ENCODE measurements at places on chromosomes 1 and 21.

DNA sequence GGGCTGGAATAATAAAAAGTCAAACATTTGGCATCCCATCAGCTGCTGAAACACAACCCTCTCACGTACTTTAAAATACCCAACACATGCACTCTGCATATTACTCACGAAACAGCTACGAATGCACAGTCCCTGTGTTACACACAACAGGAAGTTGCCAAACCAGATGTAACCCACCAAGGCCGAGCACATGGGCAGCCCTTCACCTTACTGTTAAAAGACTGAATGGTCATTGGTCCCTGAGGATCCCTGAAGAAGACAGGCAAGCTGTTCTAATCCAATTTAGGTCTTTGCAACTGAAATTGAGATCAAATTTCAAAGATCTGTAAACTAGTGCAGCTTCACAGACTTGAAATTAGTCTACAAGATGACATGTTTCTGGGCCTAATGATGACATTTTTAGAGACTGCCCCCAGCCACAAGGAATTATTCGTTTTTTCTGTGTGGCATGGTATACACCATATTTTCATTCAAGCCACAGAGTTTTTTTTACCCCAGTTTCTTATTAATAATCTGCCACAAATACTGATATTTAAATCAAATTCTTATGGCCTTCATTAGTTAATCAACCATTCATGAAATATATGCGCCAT, 25.6 kb upstream of the IER5 start:
- no peak for DNase-seq

DNA sequence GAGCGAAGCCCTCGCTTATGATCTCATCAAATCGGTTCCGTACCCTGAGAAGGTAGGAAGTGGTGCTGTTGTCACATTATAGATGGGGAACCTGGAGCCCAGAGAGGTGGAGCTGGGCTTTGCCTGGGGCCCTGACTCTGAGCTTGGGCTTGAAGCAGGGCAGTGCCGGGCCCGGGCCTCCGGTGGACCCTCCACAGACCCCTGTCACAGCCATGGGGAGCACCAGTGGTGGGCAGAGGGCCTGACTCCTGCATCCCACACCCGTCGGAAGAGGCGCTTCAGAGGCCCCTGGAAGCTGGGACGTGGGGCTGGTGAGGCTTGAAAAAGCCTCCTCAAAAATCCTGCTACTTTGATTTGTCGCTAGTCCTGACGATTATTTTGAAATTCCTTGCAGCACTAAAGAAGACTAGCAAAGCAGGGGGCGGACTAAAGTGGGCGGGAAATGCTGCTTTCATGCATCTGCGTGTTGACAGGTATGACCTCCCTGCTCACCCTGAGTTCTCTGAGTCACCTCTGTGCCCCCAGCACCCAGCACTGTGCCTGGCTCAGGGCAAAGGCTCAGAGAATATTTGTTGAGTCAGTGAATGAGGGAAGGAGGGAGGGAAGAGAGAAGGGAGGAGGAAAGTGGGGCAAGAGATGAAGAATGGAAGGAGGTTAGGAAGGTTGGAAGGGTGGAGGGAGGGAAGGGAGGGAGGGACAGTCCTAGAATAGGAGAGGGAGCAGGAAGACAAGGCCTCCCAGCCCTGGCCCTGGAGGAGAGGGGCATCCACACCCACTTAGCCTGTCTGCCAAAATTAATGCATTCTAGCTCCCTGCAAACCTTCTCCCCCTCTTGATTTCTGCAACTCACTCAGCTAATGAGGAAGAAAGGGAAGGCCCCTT, 262.8 kb upstream of the VAMP3 start:
- DNase-seq: no peak

DNA sequence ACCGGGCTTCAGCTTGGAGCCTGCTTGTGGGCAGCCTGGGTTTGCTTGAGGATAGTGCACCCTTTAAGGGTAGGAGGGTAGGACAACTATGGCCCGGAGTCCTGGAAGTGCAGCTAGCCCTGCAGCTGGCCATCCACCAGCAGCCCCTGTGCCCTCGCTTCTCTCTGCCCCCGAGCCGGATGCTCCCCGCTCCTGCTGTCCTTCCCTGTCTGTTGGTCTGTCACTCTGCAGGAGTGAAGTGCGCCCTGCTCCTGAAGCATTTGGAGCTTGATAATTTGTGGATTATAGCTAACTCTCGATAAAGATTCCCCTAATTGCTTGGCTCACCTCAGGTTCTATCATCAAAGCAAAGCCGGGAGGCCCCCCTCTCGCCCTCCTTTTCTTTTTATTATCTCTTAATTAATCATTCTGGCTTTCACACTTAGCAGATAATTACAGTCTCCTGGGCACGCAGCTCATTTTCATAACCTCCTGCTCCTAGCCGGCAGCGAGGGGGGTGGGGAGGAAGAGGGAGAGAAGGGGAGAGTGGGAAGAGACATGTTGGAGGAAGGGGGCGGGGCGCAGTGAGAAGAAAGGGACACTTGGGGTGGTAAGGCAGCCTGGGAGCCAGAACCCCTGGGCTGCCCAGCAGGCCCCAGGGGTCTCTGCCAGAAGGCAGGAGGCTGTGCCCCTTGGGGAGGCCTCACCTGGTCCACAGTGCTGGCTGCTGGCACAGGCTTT, 14.4 kb downstream of the KIRREL1 start:
- no peak for DNase-seq

DNA sequence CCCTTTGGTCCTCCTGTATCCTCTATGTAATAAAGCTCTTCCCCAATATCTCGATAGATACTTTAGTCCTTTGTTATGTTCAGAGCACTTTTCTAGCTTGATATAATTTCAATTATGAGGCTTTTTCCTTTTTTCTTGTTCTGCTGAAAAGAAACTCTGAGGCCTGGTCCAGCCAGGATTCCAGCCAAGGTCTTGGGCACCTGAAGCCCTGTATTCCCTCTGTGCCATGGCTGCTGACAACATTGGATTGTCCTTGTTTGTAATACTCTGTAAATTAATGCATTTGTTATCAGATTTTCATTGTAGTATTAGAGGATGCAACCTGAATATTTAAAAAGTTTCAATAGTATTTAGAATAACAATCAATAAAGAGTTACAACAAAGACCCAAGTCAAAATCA, 67.9 kb upstream of the ADAMTS5 start:
- no peak for DNase-seq

GRCh38 chr1:54337928-54338327, 68.3 kb downstream of the SSBP3 start:
- no peak for DNase-seq

DNA sequence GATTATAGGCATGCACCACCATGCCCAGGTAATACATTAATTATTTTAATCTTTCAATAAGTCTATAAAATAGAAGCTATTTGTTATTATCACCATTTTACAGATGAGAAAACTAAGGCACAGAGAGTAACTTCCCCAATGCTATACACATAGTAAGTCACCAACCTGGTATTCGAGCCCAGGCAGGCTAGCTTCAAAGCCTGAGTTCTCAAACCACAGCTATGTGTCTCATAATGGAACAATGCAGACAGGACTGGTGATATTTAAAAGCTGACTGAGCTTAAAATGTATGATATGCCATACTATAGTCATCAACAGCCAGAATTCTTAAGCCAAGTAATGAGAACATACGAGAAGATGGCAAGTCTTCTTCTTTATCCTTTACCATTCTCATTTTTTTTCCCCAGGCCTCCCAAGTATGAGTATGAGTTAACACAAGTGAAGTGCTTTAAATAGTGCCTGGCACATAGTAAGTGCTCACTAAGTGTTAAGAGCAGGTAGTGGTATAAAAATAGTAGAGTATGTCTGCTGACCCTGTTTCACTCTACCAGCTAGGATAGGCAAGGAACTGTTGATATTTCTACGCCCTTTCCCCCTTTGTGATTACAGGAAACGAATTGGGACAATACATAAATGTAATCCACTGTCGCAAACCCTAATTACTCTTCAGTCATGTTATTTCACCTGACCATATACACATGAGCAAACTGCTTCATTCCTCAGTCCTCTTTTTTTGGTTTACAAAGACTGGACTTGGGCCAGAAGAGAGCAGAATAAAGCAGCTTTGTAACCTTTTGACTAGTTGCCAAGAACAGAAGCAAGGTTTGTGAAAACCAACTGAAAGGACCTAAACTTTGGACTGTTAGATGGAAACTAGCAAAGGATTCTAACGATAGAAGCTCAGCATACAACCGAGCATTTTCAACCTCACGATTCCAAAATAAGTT, 9.5 kb downstream of the EYA3 start:
- no peak for DNase-seq

GRCh38 chr21:29265690-29266479, 32.8 kb upstream of the BACH1 start:
- DNase-seq: no peak

- no peak for DNase-seq
Observed at GRCh38 chr1:166273618-166274017, 106.8 kb upstream of the FAM78B start.

DNA sequence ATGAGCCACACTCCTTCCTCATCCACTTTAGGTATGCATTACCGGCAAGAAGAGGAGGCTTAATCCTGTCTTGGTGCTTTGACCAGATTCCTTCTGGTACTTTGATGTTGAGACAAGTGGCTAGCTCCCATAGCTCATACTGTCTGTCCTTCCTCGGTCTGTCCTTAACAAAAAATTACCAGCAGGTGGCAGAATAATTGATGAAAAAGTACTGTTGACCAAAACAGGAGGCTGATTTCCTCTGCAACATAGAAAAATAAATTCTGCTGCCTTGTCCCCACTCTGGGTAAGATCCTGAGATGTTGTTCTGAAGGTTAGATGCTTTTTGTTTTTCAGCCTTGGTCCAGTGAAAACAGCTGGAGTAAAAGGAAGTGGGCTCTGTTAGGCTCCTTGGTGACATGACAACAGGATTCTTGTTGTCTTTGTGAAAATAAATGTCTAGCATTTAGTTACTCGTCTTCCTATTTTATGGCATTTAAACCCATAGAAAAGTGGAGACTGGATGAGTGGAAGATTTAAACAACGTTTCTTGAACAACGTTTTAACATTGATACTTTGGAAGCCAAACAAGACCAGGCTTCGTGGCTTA, 11.2 kb upstream of the HJV start:
- DNase-seq: no peak

DNA sequence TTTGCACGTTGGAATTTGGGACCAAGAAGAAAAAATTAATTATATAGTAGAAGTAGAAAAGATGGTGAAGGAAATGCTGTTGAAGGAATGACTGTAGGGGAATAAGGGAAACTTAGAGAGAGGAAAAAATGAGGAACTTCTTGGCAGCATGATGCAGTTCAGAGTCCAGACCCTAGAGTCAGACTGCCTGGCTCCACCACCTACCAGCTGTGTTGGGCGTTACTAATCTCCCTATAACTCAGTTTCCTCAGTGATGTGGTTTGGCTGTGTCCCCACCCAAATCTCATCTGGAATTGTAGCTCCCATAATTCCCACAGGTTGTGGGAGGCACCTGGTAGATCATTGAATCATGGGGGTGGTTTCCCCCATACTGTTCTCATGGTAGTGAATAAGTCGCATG, 1.3 kb upstream of the SELP start:
- DNase-seq: no peak

DNA sequence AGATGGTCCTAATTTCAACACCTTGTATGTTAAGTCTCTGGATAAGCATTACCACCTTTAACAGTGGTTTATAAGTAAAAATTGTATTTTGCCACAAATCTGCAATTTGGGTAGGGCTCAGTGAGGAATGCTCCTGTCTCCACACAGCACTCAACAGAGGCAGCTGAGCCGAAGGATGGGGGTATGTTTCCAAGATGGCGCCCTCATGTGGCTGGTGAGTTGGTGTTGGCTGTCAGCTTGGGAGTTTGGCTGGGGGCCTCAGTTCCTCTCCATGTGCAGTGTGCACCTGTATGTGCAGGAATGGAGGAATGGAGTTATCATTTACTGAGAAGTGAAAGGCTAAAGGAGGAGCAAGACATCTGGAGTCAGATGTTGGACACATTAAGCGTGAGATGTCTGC, 136.8 kb downstream of the GABPA start:
- DNase-seq: no peak

DNA sequence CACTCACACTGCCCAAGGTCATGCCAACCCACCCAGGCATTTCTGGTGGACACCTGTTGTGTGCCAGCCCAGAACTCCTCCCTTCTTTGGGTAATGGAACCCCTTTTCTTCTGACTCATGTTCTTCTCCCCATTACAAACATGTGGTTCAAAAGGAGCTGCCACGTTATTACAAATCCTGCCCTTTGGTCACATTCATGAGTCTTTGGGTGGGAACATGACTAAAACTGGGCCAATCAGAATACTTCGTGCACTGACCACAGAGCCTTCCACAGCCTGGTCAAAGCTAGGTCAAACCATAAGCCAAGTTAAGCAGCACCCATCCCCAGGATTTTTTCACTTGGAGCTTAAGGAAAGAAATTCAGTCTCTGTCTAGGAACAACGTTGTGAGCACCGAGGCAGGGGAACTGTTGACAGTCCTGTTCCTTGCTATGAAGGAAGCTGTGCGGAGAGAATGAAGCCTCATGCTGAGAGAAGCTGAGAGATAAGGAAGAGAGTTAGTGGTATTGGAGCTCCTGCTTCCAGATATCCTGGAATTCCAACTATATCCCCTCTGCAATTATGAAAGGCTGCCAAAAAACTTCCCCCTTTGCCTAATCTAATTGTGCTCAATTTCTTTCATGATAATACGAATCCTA, 46.8 kb upstream of the DIPK1A start:
- no peak for DNase-seq

DNA sequence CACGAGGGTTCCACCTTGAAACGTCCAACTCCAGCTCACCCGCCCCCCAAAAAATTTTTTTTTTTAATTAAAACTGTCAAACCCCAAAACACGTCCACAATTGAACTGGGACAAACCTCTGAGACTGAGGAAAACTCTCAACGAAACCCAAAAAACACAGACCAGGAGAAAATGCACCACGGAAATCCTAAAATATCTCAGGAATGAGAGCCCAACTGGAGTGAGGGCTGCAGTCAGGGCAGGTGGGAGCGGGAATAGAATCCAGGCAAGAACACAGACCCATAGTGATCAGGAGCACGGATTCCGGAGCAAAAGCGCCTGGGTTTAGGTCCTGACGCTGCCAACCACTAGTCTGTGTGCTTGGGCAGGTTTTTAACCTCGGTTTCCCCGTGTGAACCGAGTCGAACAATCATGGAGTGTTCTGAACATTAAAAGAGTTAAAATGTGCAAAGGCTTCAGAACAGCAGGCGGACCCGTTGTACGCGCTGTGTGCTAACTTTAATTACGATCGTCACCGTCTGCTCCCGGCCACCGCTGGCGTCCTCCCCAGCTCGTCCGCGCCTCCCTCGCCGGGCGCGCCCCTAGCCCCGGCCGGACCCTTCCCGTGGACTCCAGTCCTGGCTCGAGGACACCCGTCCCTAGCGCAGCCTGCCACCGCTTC, 624 bp downstream of the ARHGAP29 start:
- DNase-seq: no peak

DNA sequence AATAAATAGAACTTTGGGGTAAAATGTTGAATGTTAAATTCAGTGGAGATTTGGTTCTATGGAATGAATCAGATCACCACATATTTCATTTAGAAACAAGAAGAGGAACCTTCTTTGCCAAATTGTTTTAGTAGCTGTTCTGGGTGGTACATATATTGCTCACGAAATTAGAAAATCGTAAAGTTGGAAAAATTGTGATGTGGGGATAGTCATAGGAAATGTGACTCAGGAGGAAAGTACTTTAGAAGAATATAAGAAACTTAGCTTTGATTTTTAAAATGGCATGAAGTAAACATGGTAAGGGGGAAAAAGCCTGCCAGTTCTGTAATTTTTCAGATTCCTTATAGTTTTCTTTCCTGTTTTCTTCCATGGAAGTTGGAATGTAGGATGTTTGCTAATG, 27.4 kb downstream of the RRP15 start:
- no peak for DNase-seq

Data from stimulated activated CD8-positive, alpha-beta memory T cell treated with anti-CD3 and anti-CD28 coated beads, Interleukin-15, amount 100 ng/mL, for 24 hours (primary cell).